ENCODE measurements at places on chromosomes 2 and 18.

DNA sequence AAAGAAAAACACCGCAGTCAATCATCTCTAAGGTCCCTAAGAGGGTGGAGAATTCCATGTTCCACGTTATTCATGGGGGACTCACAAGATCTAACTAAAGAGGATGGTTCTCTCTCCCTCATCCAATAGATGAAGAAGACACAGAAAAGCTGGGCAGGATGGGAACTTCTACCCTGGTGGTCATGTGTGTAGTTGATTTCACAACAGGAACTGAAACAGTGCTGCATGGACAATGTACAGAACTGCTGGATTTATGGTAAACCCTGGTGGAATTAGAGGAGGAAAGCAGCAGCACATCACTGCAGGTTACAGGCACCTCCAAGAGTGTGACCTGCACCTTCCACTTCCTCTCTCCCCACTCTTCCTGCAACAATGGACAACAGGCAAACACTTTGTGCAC, 31.4 kb downstream of the FECH start:
- DNase-seq = no peak

GRCh38 chr2:210474776-210475175, 1.8 kb downstream of the LANCL1 start:
- DNase-seq = no peak

DNA sequence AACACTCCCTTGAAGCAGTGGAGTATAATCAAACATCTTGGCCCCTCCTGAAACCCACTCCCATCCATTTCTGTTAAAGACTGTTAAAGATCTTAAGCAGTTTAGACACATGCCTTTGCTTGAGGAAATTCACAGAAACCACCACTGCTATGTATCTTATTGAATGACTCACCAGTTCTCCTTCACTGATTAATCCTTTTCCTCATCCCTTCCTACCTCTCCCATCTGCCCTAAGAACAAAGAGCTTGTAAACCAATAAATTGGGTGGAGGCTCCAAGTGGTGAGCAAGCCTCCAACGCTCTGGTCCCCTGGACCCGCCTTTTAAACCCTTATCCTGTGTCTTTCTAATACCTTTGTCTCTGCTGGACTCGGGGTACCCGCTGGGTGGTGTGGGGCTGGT, 746.1 kb downstream of the LRP1B start:
- DNase-seq = no peak

DNA sequence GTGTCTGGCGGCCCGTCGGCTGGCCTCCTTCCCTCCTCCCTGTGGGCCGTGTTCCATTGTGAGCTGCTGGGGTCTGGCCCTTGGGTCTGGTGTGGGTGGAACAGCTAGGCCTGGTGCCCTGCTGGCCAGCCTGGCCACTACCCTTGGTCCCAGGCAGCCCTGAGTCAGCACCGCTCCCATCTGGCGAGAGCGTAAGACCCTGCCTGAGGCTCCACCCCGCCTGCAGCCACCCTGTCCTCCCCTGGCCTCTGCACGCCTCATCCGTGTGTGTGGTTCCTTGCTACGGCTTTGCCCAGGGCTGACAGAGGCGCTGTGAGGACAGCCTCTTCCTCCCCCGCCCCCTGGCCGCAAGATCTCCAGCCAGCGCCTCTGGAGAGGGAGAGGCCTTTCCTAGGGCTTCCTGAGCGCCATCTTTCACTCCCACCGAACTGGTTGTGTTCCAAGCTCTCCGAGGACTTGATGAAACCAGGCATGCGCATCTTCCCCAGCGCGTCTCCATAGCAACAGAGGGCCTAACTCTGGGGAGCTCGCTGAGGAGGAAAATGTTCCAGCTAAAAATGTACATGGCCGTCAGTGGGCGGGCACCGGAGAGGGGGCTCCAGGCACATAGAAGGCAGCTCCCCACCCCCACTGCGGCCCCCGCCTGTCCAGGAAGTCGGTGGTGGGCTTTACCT, 83.0 kb downstream of the STPG4 start:
- DNase-seq = peak; percentile 70

DNA sequence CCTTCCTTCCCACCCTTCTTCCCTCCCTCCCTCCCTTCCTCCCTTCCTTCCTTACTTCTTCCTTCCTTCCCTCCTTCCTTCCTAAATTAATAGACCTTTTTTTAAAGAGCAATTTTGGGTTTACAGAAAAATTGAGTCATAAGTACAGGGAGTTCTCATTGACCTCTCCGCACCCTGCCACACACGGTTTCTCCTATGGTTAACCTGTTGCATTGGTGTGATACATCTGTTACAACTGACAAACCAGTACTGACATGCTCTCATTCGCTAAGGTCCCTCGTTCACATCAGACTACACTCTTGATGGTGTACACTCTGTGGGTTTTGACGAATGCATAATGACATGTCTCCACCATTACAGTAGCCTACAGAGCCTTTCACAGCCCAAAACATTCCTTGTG, 11.6 kb upstream of the SDC1 start:
- DNase-seq = no peak

DNA sequence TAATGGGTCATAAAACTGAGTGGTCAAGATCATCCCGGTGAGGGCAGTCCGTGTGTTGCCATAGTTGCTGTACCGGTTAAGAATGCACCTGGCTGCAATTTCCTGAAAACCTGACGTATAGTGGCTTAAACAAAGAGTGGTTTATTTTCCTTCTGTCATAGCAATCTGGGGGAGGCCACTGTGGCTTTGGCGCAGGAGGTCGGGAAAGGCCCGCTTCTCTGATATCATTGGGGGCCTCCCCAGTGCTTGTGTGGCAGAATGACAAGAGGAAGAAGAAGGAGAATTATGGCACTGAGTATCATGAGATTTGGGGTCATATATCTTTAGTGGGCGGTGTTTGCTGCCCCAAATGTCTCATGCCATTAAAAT, 4.4 kb downstream of the C2orf92 start:
- DNase-seq = no peak

DNA sequence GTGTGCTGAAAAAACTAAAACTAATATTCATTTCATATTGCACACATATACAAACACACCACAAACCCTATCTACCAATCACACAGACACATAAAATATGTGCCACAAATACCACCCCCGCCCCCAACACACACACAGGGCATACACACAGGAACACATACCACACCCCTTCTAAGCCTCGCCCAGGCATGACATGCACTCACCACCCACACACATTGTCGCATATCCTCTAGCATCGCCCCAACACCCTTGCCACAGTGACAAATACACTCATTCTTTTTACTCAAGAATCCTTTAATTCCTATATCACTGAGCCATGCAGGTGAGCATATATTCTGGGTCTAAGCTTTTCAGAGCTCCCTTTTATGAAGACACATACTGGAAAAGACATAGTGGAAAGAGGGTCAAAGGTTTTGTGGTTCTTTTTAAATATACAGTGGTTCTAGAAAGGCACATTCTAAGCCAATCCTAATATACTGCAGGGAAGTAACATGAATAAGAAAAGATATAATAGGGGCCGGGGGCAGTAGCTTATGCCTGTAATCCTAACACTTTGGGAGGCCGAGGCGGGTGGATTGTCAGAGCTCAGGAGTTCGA, 24.5 kb upstream of the LCLAT1 start:
- DNase-seq = no peak

- DNase-seq = no peak
Observed at GRCh38 chr2:122486705-122487415, 731.4 kb downstream of the TSN start.

GRCh38 chr2:230234845-230235244, 9.3 kb downstream of the SP140 start:
- no peak for DNase-seq

DNA sequence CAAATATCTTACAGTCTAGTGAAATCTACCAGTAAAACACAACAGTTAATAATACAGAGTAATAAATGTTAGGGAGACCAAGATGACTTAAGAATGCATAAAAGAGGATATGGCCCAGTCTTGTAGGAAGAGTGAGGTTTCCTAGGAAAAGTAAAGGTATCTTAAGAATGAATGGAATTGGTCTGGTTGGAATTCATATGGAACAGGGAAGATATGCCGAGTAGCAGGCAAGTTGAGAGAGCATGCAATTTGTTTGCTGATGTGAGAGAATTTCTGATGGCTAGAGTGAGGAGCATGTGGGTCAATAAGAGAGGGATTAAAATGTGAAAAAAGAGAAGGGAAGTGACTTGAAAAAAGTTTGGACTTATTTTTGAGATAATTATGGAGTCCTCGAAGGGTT, 512.9 kb upstream of the ZEB2 start:
- DNase-seq = peak; percentile 15

GRCh38 chr2:211836409-211836808, 702.2 kb downstream of the ERBB4 start:
- no peak for DNase-seq

DNA sequence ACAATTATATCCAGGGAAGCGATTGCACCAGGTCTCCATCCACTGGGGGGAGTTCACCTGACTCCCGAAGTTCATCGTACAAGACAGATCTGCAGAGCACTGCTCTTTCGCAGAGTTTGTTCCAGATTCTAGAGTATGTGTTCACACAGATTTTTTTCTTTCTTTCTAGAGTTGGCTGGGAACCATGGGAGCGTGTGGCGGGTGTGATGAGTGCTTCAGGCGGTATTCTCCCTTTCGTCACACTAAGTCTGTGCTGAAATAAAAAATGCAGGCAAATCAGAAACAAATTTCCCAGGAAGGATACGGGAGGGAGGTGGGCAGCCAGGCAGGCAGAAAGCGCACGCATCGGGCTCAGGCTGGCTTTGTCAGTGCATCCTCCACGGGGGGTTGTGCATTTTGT, 129.8 kb upstream of the SOX11 start:
- no peak for DNase-seq

DNA sequence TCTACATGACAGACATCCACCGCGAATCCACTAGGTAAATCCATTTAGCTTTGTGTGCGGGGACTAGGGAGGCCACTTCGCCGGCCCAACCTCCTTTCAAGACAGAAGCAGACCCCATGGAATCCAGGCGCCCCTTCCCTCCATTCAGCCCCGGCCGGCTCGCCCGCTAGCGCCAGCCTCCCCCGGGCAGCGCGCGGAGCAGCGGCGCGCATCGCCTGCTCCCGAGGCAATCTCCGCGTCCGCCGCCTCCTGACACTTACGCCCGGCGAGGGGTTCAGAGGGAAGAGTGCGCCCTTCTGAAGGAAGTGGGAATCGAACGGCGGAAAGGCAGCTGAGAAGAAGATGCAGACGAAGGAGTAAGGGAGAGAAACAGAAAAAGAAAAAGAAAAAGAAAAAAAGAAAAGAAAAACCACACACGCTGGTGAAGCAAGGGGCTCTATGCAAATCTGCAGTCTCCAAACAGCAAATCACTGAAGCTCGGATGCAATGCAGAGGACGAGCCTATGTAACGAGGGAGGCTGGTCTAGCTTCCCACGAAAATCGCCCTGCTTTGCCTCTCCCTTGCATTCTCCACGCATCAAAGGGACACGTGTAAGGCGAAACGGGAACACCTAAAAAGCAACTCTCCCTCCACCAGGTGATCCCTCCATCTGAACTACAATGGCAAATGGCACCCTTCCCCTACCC, 684.4 kb downstream of the NRXN1 start:
- DNase-seq = peak; percentile 69

DNA sequence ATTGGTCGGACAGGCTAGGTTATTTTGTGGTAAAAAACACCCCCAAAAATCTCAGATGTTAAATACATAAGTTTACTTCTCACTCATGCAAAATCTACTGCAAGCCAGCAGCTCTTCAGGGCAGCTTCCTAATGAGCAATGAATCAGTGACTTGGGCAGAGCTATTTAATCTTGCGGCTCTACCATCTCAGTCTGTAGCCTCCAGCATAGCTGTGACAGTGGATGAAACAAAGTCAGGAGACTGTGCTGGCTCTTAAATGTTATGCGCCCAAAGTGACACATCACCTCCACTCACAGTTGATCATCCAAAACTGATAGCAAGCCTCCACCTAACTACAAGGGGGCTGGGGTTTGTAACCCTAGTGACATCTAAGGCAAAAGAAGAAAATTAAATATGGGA, 571.9 kb downstream of the METTL4 start:
- DNase-seq = no peak

DNA sequence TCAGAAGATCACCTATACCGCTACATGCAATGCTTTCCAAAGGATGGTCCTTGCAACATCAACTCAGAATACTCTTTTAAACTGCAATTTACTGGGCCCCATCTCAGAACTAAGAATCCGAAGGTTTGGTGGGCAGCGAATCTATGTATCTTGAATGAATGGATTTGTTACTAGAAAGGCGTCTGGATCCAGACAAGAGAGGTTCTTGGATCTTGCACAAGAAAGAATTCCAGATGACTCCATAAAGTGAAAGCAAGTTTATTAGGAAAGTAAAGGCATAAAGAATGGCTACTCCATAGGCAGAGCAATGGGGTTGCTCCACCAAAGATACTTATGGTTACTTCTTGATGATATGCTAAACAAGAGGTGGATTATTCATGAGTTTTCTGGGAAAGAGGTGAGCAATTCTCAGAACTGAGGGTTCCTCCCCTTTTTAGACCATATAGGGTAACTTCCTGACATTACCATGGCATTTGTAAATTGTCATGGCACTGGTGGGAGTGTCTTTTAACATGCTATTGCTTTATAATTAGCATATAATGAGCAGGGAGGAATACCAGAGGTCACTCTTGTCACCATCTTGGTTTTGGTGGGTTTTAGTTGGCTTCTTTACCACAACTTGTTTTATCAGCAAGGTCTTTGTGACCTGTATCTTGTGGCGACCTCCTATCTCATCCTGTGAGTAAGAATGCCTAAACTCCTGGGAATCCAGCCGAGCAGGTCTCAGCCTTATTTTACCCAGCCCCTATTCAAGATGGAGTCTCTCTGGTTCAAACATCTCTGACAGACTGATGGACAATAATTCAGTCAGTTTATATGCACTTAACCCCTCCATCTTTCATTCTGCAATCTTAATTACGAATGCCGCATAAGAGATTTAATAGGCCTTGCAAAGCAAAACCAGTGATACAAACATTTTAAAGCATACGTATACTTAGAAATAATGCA, 7.5 kb upstream of the RMDN2 start:
- no peak for DNase-seq

- DNase-seq = peak; percentile 63
Observed at GRCh38 chr18:5628512-5629255, 84.9 kb upstream of the EPB41L3 start.

GRCh38 chr2:99386011-99386410, 48.8 kb downstream of the EIF5B start:
- DNase-seq = no peak

GRCh38 chr2:27977731-27978312, 87.3 kb downstream of the BABAM2 start:
- DNase-seq = no peak

- DNase-seq = peak; percentile 28
Observed at GRCh38 chr2:58918141-58918540, 677.0 kb upstream of the FANCL start.

All from GM23338 (cell line).